Spleen (tissue), 13 donors: ENCODE measurements at places on chromosomes 3 and 15.

GRCh38 chr15:61084944-61085367, 144.1 kb downstream of the RORA start:
- DNase-seq: no peak

DNA sequence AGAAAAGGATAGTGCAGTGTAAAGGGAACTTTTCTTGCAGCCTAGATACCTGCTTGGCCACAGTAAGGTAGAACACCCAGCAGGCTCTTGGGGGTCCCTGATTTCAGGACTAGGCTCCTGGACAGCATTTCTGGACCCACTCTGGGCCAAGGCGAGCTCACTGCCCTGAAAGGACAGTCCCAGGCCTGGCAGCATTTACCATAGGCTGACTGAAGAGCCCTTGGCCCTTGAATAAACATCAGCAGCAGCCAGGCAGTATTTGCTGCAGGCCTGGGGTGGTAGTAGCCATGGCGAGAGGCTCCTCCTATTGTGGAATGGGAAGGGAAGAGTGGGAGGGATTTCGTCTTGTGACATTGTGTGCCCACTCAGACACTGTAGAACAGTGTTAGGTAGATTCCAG, 529.2 kb downstream of the TUSC7 start:
- no peak for DNase-seq

DNA sequence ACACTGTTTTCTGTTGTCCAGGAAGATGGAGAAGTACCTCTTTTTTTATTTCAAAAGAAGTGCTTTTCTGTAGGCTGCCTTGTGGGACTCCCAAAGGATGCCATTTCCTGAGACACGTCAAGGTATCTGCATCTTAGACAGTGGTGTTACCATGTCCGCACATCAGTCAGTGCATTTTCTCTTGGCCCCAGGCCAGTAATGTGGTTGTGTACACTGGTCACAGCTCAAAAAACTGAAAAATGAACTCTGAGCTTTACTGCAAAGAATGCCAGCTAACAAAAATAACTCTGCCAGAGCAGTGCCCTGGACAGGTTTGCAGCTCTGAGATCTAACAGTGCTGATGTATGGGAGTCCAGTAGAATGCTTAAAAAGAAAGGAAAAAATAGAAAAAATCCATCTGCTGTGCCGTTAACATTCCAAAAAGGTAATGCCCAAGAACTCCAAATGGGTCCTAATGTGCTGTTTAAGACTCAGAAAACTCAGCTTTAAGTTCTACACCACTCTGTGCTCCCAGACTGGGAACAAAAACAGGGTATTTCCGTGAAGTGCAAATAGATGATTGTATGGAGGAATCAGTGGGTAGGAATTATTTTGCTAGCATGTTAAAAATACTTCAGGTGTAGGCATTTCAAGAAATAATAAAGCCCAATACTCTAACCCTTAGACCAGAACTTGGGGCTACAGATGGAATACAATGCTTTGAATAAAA, 315.9 kb downstream of the FEZF2 start:
- DNase-seq: no peak

- DNase-seq: no peak
These were observed 64.3 kb upstream of the MELTF start for GRCh38 chr3:197093871-197094270.

GRCh38 chr15:35565901-35566300, 19.9 kb upstream of the DPH6 start:
- no peak for DNase-seq

DNA sequence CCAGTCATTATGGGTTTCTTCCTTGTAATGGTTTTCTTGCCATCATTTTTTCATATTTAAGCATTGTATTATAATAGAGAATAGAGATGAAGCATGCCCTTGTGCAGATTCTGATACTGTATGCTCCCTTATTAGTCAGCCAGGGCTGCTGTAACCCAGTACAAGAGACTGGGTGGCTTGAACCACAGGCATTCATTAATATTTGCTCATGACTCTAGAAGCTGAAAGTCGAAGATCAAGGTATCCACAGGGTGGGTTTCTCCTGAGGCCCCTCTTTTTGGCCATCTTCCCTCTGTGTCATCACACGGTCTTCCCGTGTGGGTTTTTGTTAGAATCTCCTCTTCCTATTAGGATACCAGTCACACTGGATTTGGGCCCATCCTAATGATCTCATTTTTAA, 74.5 kb downstream of the FOXP1 start:
- DNase-seq: no peak

DNA sequence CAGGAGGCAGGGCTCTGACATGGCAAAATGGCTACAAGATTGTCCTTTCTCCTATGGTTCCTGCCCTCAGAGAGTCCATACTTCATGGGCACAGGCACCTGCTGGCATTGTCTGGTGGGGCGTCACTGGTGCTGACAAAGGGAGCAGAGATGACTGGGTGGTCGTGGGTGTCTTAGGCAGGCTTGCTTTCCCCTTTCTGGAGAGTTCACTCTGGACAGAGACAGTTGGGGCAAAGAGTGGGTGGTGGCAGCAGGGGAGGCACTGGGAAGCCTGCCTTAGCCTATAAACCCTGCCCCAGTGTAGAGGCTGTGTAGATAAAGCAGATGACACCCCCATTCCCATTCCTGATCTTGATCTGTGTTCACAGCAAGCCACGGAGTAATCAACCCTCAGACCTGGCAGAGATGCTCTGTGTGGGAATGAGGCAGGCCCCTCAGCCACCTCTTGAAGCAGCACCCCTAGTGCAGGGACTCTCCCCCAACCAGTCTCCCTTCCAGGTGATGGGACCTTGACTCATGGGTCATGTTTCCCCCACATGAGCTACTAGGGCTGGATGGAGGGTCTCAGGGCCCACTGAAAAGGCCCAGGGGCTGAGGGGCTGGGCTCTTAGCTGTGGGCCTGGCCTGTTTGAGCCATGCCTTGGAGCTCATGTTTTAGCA, 20.7 kb upstream of the DOCK3 start:
- DNase-seq: peak; percentile 46
